ENCODE measurements at places on chromosomes 1 and 21.
A peak's percentile ranks its signal among the peaks of the same experiment; 100 is the strongest.

GRCh38 chr1:26075421-26076144 lies 8.2 kb upstream of the TRIM63 start:
- no peak for DNase-seq

DNA sequence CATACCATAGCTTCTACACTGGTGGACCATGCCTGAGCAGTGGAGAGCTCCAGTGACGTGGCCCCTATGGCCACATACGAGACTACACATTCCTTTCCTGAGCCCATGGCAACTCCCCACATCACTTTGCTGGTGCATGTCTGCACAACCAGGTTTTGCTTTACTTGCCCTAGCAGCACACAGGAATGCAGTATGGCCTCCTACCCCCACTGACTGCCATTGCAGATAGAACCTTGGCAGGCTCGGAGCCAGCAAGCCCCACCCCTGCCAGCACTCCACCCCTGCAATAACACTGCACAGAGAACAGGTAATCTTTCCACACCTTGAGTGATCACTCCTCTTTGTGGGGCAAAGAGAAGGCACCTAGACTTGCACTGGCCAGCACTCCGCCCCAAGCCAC lies 531.9 kb upstream of the CAMK1G start:
- no peak for DNase-seq

- no peak for DNase-seq
These were observed 228.2 kb downstream of the COP1 start for GRCh38 chr1:175978926-175979325.

- no peak for DNase-seq
These were observed 105.8 kb downstream of the GREM2 start for GRCh38 chr1:240506176-240506575.

GRCh38 chr1:107920999-107921398 lies 44.0 kb downstream of the VAV3 start:
- DNase-seq: no peak

- no peak for DNase-seq
These were observed 35.0 kb upstream of the IFNLR1 start for GRCh38 chr1:24222008-24222605.

DNA sequence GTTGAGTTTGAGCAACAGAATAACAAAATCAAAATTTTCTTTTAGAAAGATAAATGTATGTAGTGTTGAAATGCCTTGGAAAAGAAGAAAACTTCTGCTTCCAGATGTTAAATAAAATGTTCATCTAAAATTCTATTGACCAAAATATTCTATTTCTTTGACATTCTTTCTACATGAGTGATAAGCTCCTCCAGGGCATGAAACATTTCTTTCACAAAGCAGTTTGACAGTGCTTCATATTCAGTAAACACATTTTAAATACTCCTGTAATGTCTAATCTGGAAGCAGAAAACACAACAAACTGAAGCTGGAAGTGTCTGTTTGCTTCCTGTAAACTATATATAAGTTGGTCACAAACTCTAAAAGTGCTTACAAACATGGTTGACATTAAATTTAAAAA lies 61.5 kb downstream of the RGS21 start:
- DNase-seq: no peak

DNA sequence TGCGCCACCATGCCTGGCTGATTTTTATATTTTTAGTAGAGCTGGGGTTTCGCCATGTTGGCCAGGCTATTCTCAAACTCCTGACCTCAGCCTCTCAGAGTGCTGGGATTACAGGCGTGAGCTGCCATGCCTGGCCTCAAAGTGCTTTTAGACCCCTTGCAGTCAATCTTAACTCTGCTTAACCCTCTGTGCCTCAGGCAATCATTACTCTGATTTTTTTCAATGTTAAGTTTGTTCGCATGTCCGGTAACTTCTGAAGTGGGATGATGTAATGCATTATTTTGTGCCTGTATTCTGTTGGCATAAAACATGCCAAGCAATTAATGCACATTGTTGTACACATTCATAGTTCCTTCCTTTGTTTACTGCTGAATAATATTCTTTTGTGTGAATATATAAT lies 18.6 kb downstream of the SMG7 start:
- no peak for DNase-seq

DNA sequence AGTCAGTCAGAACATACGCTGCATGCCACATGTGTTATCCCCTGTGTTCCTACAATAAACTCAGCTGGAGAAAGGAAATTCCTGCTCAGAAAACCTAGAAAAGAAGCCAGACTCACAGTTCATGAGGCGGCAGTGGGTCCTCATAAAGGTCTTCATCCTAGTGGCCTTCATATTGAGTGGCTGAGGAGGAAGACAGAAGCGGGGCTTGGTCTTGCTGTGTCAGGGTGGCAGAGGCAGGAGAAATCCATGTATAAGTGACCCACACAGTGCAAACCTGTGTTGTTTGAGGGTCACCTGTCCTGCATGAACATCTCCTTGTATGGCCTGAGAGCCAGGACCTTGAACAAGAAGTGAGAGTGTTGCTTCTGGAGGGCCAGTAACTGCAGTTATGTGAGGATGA lies 4.0 kb upstream of the WNT3A start:
- no peak for DNase-seq

DNA sequence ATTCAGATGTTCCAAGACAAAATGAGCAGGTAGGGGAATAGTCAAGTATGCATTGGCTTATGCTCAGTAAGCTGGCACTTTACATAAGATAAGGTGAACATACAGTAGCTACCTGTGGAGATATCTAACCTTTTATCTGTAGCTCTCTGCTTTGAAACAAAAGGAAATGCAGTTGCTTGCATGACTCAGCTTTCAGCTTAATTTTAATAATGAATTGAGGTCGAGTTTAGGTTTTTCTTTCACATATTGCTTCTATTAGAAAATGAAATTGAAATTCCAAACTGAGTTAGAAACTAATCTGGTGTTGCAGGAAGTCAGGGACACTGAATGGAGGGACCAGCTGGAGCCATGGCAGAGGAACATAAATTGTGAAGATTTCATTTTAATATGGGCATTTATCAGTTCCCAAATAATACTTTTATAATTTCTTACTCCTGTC lies 8.3 kb downstream of the FRRS1 start:
- DNase-seq: no peak

GRCh38 chr1:154714638-154715037 lies 106.7 kb upstream of the ADAR start:
- no peak for DNase-seq

GRCh38 chr21:14591882-14592281 lies 45.8 kb upstream of the SAMSN1 start:
- no peak for DNase-seq

- DNase-seq: no peak
These were observed 352.6 kb downstream of the MRPL39 start for GRCh38 chr21:25254491-25255174.

- no peak for DNase-seq
These were observed 26.6 kb downstream of the PAFAH2 start for GRCh38 chr1:25971066-25971810.

DNA sequence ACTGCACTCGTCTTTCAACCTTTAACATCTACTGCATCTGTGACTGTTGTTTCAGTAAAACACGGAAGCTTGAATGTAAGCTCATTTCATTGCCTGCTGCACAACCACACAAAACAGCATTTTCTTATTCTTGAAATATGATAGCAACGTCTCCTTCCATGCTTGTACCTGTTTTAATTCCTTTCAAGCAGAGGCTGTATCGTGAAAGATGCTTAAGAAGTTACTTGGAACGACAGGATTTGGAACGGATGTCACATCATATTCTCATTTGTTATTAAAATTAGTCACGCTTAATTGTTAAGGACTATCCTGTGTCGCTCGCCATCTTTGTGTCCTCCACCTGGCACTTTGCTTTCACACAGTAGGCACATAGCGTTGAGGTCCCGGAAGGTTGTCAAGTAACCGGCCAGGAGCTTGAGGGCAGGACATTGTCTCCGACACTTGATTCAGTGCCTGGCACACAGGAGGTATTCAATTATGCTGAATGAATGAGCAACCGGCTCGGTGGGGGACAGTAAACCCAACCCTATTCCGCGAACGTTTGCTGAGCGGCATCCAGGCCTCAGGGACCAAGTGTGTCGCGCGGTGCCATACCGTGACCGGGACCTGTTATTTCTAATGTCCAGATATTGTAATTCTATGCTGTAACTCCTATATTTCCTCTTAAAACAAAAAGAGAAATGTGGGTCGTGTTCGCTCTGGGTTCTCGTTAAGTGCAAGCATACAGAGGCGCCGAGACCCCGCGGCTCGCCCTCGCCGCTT lies 499 bp upstream of the SH3GLB1 start:
- no peak for DNase-seq

DNA sequence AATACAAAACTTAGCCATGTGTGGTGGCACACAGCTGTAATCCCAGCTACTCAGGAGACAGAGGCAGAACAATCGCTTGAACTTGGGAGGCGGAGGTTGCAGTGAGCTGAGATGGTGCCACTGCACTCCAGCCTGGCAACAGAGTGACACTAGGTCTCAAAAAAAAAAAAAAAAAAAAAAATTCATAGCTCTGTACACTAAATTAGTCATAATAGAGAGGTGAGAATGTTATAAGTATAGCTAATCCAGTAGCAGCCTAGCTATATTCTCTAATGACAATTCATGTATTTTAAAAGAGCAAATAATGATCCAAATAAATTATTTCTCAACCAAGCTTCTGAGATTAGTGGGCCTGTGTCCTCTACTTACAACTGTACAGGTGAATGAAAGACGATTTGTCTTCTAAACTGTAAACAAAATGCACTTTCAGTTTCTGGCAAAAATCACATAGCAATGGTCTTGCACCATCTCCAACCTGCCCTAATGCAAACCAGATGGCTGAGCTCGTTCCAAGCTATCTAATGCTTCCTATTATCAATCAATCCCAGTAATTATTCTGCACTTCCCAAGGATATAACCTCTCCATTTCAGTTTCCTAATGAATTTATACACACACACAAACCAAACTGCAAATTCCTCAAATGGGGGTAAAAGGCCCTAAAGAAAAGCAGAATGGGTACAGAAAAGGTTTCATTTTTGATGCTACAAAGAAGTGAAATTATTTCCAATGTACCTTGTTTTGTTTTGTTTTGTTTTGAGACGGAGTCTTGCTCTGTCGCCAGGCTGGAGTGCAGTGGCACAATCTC lies 56.5 kb downstream of the GATAD2B start:
- no peak for DNase-seq

- no peak for DNase-seq
These were observed 55.7 kb upstream of the NADK start for GRCh38 chr1:1833916-1834325.

DNA sequence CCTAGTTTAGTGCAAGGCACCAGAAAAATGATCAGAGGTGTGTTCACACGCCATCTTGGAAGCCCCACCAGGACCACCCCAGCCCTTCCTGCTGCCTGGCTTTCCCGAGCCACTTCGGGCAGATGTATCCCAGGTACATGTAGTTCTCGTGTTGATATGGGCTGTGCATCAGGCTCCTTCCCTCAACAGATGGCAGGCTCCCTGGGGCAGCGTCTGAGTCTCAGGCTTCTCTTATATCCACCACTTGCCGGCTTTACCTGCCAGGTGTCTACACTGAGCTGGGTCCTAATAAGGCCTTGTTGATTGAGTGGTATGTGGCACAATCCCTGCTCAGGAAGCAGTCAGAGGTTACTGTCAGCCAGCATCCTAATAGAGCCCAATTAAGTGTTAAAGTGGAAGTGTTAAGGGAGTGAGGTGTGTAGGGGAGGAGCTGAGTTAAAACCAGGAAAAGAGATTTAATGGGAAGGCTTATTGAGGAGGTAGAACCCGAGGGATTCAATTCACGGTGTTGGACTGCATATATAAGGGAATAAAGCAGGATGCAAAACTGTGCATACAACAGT lies 8.5 kb downstream of the GPA33 start:
- no peak for DNase-seq

DNA sequence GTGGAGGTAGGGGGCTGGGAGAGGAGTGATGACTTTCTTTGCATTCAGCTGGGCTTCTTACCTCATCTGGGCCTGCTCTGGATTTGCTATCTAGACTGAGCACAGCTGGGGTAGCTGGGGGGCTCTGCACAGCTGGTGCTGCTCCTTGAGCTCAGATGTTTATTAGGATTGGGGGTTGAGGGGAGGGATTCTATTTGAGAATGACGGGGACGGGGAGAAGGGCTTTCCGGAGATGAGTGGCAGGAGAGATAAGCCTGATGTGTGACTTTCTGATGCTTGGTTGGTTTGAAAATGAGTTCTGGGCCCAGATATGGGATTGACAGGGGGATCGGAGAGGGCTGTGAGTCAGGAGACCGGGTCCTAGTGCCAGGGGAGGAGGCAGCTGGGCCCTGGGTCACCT lies 146.1 kb upstream of the CSF3R start:
- no peak for DNase-seq

DNA sequence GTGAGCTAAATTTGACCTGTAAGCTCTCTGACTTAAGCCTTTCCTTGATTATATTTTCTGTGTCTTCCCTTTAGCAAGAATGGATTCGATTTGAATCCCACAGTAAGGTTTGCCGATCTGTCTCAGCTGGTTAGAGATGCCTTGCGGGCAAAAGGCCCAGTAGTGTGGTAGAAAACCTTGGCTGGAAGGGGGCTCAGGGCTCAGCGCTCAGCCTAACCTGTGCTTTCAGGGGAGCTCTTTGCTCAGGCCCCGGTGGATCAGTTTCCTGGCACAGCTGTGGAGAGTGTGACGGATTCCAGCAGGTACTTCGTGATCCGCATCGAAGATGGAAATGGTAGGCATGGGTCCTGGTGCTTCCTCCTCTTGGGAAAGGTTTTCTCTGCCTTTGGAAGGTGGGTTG lies 7.1 kb downstream of the NECAP2 start:
- DNase-seq: no peak

DNA sequence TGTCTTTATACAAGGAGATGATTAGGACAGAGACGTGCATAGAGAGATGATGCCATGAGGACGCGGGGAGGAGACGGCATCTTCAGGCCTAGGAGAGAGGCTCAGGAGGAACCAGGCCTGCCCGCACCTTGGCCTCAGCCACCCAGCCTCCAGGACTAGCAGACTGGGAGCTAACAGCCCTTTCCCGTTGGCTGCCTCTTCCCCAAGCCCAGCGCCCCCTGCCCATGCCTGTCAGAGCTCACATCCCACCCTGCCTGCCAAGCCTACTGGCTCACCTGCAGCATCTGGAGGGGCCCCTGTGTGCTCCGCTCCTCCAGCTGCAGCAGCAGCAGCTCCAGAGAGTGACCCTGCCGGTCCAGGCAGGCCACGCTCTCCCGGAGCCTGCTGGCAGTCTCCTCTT lies 4.0 kb upstream of the TRIM11 start:
- no peak for DNase-seq

DNA sequence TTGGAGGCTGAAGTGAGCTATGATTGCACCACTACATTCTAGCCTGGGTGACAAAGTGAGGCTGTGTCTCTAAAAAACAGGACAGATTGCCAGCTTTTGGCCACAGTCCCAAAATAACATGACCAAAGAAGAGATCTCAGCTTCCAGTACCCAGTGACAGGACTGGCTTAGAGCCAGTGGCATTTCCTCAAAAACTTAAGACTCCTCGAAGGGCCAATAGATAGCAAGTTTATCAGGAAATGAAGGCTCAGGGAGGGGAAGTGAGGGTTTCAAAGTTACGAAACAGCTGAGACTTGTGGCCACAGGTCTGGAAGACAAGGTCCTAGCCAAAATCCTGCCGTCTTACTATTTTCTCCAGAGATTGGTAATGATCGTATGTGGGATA lies 6.3 kb upstream of the TMEM39B start:
- DNase-seq: peak; percentile 70

GRCh38 chr1:59016390-59016789 lies 232.5 kb upstream of the JUN start:
- DNase-seq: no peak
